Naive B cell (primary cell): ENCODE measurements at places on chromosomes 7 and 10. TPM values are rescaled to one million over a fixed set of nuclear protein-coding genes. Genes with fewer than 3 reads are reported as not detected.

The CPN1 gene
- polyA plus RNA-seq, result not detected

The GSTO2 gene
- 0.78 TPM for polyA plus RNA-seq

The TSPAN12 gene
- polyA plus RNA-seq, result not detected

The FAM25G gene
- not detected for polyA plus RNA-seq

The IL15RA gene
- 1.9 TPM for polyA plus RNA-seq

The LRRN3 gene
- polyA plus RNA-seq, result 0.14 TPM

The PPP1R17 gene
- polyA plus RNA-seq, result not detected

The ITPRIP gene
- 17.8 TPM for polyA plus RNA-seq

The NACAD gene
- not detected for polyA plus RNA-seq

The NODAL gene
- not detected for polyA plus RNA-seq

The CALD1 gene
- 1.3 TPM for polyA plus RNA-seq

The PON1 gene
- polyA plus RNA-seq, result not detected

The LLCFC1 gene
- not detected for polyA plus RNA-seq

The CARD11 gene
- polyA plus RNA-seq, result 55.3 TPM

The GNAT3 gene
- polyA plus RNA-seq, result not detected

The OR2A1 gene
- polyA plus RNA-seq, result not detected

The VAX1 gene
- polyA plus RNA-seq, result not detected

The DKK1 gene
- polyA plus RNA-seq, result not detected

The PLAC9 gene
- not detected for polyA plus RNA-seq

The IDI2 gene
- polyA plus RNA-seq, result not detected

The CRPPA gene
- polyA plus RNA-seq, result 0.23 TPM

The DNAJC30 gene
- 15.4 TPM for polyA plus RNA-seq

The NSMCE4A gene
- polyA plus RNA-seq, result 68.6 TPM

The CEP55 gene
- polyA plus RNA-seq, result not detected

The EVX1 gene
- polyA plus RNA-seq, result not detected

The CFAP46 gene
- polyA plus RNA-seq, result not detected

The NRCAM gene
- polyA plus RNA-seq, result 0.47 TPM

The TAS2R3 gene
- not detected for polyA plus RNA-seq
